IPS DF 6.9 (cell line): ENCODE measurements at places on chromosomes 12 and 14.

- no peak for DNase-seq
Observed at GRCh38 chr12:102468261-102468915, 12.0 kb downstream of the IGF1 start.

- no peak for DNase-seq
Observed at GRCh38 chr14:104591506-104592291, 12.1 kb downstream of the C14orf180 start.

DNA sequence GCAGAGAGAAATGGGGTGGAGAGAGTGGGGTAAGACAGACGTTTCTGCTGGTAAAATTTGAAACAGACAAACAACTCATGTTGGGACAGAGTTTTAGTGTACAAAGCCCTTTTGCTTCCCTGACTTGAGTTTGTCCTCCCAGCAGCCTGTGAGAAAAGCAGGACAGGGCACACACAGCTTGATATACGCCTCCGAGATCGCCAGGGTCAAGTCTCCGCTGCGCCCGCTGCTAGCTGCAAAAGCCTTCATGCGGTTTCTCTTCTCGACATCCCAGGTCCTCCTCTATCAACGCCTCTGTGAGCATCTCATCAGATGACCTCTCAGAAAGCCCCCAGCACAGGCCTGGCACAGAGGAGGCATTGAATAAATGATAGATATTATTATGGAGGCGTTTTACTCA lies 9.4 kb upstream of the BCL11B start:
- no peak for DNase-seq

GRCh38 chr14:75267141-75267721 lies 11.4 kb upstream of the FOS start:
- DNase-seq, result no peak

DNA sequence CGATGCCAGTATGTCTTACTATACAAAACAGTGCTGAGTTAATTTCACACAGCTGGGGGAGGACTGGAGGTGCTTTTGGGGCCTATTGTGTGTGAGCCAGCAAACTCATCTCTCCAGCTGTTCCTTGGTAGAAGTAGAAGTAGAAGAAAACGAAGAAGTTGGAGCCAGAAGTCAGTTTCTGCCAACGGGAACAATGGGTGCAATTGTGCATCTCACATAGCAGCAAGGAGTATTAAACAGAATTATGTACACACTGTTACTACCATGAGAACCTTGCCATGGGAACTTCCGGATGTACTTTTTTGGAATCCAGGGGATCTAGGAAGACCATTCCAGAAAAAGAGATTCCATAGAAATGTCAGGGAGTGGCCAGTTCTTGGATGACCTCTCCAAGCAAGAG lies 88.6 kb downstream of the VCPKMT start:
- no peak for DNase-seq

DNA sequence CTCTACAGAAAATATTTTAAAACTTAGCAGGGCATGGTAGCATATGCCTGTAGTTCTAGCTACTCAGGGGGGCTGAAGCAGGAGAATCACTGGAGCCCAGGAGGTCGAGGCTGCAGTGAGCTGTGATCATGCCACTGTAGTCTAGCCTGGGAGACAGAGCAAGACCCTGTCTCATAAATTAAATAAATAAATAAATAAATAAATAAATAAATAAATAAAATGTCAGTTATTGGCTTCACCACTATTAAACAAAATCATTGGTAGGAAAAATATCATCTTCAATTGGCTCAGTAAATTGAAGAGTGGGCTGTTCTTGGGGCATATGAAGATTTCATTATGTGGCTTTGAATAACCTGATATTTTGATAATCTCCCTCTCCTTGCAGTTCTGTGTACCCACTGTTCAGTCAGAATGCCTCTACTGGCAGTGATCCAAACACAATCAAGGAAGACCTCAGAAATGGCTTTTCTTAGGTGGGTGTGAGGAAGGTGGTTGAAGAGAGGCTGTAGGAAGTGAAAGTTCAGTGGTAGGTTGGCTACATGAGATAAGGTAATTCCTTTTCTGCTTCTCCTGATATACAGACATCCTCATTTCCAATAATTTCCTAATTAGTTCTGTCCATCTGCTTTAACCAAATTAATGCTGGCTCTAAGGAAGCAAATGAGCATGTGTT lies 175.8 kb downstream of the MSRB3 start:
- no peak for DNase-seq

GRCh38 chr12:49842519-49843352 lies at the start of gene BCDIN3D:
TSS of gene BCDIN3D (minus strand) at chr12:49843106. CDS start at chr12:49843087, 19 bp downstream.
- no peak for DNase-seq

GRCh38 chr14:58667900-58668299 lies 30.1 kb downstream of the DACT1 start:
- DNase-seq, result no peak

- DNase-seq, result no peak
Observed at GRCh38 chr14:75132382-75133086, 5.7 kb upstream of the NEK9 start.

DNA sequence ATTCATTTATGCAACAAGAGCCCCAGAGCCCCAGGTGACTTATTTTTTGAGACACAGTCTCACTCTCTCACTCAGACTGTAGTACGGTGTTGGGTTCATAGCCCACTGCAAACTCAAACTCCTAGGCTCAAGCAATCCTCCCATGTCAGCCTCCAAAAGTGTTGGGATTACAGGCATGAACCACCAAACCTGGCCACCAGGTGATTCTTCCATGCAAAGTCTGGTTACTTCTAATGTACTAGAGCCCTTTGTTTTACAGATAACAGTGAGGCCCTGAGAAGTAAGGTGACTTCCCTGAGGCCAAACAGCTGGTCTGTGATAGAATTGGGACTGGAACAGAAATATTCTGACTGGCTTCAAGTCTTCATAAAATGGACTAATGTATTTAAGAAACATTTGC lies 10.0 kb upstream of the KCNK10 start:
- DNase-seq, result no peak

DNA sequence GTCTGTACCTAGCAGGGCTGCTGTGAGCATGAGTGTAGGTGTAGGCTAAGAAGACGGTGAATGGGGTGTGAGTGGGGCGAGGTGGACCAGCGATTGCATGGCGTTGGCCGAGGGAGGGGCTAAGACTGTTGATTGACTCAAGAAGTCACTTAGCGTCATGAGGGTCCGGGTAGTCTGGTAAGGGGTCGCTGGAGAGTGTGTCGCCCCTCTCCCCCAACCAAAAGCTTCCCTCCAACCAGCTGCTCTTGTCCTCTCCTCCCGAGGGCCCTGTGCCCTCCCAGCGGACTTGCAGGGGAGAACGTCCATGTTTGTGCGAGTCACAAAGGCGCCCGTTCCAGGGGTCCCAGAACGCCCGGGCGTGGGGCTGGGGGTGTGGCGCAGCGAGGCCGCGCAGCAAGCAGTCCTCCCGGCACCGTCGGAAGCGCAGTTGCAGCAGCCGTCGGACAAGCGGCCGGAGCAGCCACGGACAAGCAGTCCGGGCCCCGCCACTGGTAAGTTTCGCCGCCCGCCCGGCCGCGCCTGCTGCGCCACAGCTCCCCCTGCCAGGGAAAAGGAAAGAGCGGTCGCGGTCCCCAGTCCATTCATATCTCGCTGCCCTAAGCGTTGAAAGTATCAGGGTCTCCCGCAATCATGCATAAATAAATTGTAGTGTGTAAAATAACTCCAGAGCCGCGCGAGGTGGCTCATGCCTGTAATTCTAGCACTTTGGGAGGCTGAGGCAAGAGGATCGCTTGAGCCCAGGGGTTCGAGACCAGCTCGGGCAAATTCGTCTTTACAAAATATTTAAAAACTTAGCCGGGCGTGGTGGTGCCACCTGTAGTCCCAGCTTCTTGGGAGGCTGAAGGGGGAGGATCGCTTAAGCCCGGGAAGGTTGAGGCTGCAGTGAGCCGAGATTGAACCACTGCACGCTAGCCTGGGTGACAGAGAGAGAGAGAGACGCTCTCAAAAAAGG lies at the start of gene CCDC63:
TSS of gene CCDC63 (plus strand) at position 373 of the 952 bp plus-strand sequence. CDS start 5,968 bp downstream, outside the sequence.
- no peak for DNase-seq

- DNase-seq, result no peak
Observed at GRCh38 chr14:92945959-92946846, 23.3 kb downstream of the CHGA start.

DNA sequence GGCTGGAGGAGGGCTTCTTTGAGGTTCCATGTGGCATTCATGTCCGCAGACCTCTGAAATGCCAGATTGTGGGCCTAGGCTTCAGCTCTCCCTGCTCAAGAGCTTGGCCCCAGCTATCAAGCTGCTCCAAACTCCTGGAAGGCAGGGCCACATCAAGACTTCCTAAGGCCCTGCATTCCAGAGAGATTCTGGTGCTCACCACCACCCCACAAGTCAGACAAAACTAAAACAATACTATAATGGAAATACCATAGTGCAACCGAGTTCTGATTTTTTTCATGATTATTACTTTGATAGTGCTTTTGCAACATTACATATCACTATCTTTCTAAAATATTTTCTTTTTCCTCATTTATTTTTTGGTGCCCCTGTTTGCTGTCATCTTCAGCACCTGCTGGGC lies 86.3 kb downstream of the CALM1 start:
- DNase-seq, result no peak

DNA sequence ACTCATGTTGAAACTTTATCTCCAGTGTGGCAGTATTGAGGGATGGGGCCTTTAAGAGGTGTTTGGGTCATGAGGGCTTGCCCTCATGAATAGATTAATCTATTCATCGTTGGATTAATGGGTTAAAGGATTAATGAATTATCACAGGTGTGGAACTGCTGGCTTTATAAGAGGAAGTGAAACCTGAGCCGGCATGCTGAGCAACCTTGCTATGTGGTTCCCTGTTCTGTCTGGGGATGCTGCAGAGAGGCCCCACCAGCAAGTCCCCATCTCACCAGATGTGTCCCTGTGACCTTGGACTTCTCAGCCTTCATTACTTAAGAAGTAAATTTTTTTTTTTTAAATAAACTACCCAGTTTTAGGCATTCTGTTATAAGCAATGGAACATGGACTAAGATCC lies 109.6 kb downstream of the DYRK2 start:
- DNase-seq, result no peak

- no peak for DNase-seq
Observed at GRCh38 chr12:98516111-98516873, 902 bp downstream of the TMPO start.

DNA sequence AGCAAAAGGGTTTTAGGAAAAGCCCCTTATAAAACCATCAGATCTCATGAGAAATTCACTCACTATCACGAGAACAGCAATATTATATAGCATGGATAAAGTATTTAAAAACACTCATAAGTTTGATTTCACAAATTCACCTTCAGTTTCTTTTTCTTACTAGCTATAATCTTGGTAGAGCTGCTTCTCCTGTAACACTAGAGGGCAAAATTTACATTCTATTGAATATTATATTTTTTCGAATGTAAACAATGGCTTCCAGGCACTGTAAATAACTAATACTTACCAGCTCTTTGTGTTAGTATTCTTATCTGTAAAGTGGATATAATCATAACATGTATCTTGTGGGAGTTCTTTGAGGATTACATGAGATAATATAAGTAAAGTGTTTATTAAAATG lies 259.6 kb downstream of the CCER1 start:
- no peak for DNase-seq

GRCh38 chr14:33229269-33229929 lies 290.7 kb downstream of the NPAS3 start:
- no peak for DNase-seq

DNA sequence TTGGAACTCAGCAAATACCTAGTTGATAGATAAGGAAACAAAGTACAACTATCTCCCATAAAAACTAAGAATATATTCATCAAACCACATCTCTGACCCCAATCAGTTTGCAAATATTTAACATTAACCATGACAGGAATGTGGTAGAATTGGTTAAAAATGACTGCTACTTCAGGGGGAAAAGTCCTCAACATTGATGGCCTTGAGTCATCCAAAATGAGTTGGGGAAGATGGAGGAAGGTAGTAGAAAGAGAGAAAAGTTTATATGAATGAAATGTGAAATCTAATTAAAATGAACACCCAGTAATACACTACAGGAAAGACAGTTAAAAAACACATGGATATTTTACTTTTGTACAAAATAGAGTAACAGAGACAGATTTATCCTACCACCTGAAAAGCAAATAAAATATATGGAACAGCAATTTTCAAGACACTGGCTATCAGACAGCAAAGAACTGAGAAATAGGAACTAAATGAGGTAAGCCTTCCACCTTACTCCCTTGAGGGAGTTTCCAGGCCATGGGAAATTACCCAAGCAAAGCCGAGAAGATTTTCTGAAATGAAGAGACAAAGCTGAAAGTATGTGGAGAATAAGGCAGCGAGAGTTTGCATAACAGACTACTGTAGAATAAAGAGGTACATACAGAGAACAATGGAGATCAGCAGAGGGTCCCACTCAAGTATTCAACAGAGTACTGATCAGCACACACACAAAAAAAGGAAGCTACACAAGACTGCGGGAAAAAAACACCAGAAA lies 49.6 kb downstream of the TC2N start:
- no peak for DNase-seq

DNA sequence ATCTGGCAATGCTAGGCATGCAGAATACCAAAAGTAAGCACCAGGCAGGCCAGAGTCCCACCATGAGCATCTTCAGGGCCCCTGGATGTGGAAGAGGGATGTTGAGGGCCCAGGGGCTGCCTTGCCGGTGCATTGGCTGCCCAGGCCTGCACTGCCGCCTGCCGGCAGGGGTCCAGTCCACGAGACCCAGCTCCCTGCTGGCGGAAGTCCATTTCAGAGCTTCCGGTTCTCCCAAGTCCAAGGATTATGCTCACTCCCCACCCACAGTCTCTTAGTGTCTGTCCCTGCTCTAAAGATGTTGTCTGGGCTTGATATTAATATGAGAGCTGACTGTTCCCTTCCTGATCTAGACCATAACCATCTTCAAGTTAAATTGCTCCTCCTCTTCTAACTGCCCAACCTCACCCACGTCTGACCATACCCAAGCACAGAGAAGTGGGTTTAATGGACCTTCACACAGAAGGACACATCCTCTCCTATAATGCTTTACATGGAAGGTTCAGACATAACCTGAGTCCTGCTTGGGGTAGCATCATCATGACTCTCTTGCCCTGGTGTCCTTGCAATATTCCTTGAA lies 117.4 kb downstream of the DAD1 start:
- peak; percentile 31 for DNase-seq

GRCh38 chr12:127414636-127415035 lies 852.3 kb upstream of the TMEM132C start:
- no peak for DNase-seq

- no peak for DNase-seq
Observed at GRCh38 chr14:96167224-96168148, 37.2 kb upstream of the BDKRB2 start.

DNA sequence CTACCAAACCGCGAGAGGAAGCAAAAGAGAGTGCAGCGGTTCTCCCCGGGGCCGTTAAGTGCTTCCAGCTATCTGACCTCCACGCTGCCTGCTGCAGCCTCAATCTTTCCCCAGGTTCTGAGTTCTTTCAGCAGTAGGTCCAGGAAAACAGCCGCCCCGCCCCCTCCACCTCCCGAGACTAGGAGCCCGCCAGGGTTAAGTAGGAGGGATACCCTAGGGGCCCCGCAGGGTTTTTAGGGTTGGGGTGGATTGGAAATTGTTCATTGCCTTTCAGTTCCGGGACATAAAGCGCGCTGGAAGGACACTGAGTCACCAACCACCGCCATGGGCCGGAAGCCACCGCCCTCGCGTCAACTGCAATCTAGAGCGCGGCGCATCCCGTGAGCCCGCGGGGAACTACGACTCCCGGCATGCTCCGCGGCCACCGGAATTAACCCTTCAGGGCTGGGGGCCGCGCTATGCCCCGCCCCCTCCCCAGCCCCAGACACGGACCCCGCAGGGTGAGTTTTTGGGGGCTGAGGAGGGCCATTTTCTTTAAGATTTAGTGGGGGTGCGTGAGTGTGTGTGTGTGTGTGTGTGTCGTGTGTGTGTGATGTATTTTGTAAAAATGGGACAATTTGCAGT lies at the start of gene MYL6B:
TSS of gene MYL6B (plus strand) at position 456 of the 624 bp plus-strand sequence. CDS start 1,332 bp downstream, outside the sequence.
- DNase-seq, result peak; percentile 81

- no peak for DNase-seq
Observed at GRCh38 chr14:95901054-95901453, 24.4 kb downstream of the TUNAR start.
